NCI-H2081 (cell line): ENCODE measurements at places on chromosomes 4 and X.

GRCh38 chr4:129968366-129968765 lies 872.4 kb downstream of the C4orf33 start:
- no peak for DNase-seq

DNA sequence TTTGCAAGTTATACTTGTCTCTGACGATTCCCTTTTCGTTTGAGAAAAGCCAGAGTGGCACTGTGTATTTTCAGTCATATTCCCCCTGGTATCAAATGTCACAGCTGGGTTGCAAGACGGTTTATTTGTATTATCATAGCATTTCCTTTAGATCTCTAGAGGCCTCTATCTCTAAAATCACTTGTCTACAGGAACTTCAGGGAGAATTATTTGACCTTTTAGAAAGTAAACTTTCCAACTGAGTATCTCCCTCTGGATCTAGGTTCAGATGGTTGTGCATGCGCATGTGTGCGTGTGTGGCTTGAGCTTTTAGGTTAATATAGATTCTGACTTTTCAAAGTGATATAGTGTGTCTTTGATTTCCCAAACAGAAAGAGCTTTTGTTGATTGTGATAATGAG lies 15.1 kb upstream of the TAB3 start:
- no peak for DNase-seq

- DNase-seq: no peak
These were observed 245.1 kb downstream of the PTTG2 start for GRCh38 chr4:38205261-38205660.

DNA sequence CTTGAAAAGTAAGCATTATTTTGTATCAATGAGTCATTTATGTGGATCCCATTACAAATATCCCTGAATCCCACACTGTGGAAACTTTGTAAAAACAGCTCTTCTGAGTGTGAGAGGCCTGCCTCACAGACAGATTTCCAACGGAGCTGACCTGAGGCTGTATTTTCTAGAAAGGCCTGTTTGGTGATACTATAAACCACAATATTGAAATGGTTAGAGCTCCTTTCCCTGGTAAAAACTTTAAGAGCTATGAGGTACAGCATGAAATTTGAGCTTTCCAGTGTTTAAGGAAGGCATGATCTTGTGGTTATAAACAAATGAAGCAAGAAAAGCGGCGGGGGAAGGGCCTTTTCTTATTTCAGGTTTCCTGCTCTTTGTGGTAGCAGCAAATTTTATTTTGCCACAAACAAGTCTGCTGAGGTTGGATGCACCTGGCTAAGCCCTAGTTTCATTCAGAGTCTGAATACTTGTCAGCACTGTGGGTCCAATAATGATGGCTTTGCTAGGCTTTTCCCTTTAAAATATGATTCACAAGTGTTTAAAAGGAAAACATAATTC lies 86.8 kb upstream of the ETNPPL start:
- no peak for DNase-seq

GRCh38 chr4:149279776-149280175 lies 535.9 kb downstream of the IQCM start:
- no peak for DNase-seq

GRCh38 chr4:1356181-1356998 lies 9.4 kb downstream of the UVSSA start:
- DNase-seq: peak; percentile 23

DNA sequence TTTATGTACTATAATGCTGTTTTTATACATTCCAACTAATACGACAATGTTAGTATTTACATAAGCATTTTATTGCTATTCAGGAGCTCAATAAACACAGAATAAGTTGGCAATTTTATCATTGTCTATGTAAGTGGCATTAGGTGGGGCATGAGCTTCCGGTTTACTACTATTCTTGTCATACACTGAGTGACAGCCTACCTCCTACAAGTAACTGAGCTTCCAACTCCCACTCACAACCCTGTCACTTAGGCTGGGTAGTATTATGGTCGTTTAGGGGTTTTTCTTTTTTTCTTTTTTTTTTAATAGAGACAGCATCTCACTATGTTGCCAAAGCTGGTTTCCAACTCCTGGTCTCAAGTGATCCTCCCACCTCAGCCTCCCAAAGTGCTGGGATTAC lies 7.4 kb downstream of the PPID start:
- no peak for DNase-seq

DNA sequence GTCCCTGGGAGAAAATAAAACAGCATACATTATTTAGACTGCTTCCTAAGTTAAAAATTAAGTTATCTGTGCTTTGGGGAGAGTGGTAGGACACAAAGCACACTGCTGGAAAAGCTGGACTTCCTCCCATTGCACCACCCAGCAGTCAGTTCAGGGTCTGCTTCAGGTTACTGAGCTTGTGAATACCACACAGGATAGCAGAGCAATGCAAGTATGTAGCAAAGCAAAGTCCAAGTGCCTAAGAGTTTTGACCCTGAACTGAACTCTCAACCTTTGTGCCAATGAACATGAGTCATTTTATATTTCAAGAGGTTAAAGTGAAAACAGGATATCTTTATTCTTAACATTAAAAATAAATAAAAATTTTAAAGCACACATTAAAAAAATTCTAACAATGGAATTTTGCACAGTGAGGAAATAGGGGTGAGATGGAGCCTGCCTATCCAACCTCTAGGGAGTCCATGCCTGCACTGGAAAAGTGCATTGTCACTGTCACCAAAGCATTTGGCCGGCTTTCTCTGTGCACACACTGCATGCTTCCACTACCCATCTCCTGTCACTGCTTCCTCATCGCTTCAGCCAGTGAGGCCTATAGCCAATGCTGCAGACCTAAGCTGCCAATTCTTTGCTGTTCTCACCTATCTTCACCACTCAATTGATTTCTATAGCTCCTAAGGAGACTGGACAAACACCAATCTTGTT lies 50.9 kb downstream of the ABCG2 start:
- no peak for DNase-seq

DNA sequence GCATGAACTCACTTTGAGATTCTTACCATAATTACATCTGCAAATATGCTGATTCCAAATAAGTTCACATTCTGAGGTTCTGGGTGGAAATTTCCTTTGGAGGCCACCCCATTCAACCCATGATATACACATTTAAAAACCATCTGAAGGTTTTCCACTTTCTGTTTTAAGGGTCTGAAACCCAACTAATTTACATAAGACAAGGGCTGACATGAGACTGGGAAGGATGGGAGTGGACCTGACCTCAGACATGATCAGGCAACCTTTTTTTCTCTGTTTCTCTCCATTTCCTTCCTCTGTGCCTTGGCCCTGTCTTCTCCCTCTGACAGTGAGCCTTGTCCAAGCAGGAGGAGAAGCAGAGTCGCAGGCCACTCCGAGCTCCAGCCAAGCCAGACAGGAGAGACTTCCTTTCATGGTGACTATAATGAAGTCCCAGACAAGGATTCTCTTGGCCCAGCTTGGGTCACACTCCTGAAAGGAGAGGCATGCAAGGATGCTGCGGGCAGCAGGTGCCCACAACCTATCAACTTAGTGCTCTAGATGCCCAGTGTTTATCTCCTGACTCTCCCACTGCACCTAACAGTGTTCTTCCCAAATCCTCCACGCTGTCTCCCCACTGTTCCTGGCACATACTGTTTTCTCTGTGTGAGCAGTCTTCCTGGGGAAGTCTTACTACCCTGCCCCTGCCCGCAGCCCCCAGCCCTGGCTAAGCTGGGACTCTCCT lies 39.9 kb downstream of the MSX1 start:
- DNase-seq: no peak

- DNase-seq: no peak
These were observed 9.4 kb downstream of the FAM53A start for GRCh38 chr4:1674682-1675081.

- no peak for DNase-seq
These were observed 128.5 kb downstream of the SPRY1 start for GRCh38 chr4:123524958-123525628.

- DNase-seq: no peak
These were observed 81.0 kb downstream of the PCDH18 start for GRCh38 chr4:137451172-137451825.

- DNase-seq: no peak
These were observed 174.9 kb upstream of the PCDH18 start for GRCh38 chr4:137707102-137707620.

- no peak for DNase-seq
These were observed 183.7 kb downstream of the NR3C2 start for GRCh38 chr4:148258535-148258934.

- DNase-seq: no peak
These were observed 37.6 kb downstream of the FAM193A start for GRCh38 chr4:2574009-2574408.

GRCh38 chr4:26302031-26302899 lies 18.5 kb upstream of the RBPJ start:
- DNase-seq: no peak

GRCh38 chr4:94758141-94758699 lies 465 bp downstream of the BMPR1B start:
- no peak for DNase-seq

DNA sequence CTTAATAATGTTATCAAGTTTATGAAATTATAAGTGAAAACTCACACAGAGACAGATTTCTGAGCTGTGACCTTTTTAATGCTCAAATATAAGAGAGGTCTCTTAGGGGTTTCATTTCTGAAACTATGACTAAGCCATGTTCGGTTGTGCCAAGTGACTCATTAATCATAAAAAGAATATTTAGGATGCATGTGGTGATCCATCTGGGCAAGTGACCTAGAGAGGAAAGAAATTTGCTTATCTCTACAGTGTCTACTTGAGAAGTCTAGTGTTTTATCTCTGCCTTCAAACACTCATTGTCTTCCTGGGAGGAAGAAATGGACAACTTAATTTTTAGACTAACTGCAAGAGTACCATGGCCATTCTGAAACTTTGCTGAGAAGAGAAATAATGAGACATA lies 545.3 kb upstream of the GRID2 start:
- DNase-seq: no peak

GRCh38 chr4:45741897-45742296 lies 382.0 kb downstream of the GABRG1 start:
- DNase-seq: no peak

- DNase-seq: no peak
These were observed 24.5 kb upstream of the RNF212 start for GRCh38 chr4:1137850-1138249.

GRCh38 chr4:159593681-159594080 lies 490.8 kb downstream of the RAPGEF2 start:
- no peak for DNase-seq

DNA sequence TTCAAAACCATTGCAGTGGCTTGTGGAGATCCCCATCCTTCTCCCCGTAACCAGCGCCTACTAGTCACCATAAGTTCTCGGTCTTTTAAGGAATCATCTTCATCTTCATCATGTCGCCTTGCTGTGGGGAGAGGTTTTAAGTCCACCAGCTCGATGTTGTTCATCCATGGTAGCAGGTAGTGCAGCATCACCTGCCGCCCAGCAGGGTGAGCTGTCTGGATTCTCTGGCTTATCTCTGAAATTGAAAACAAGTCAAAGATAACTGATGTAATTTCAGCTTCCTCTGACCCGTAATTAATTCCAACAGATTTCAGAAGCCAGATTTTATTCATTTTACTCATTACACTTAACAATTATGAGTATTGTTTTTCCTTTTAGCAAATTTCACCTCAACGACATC lies 67.4 kb downstream of the ZAR1 start:
- DNase-seq: no peak

DNA sequence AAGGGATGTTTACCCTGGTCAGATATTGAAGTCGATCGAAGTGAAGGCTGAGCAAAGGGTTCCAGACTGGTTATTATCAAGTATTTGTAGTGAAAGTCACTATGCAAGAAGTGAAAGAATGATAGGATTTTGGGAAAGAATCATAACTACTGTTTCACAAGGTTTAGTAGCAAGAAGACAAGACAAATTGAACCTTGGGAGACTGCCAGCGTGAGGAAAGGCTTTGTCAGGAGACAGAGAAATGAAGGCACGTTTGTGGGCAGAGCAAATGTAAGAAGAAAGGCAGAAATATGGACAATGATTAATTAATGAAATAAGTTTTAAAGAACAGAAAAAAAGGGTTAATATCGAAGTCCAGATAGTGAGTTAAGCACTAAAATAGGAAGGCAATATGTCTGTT lies 456.8 kb downstream of the TRIML1 start:
- no peak for DNase-seq

- no peak for DNase-seq
These were observed 161.0 kb downstream of the CPEB2 start for GRCh38 chr4:15163284-15163645.

GRCh38 chr4:52572936-52573485 lies 86.1 kb downstream of the USP46 start:
- DNase-seq: no peak
